Stimulated activated CD4-positive, alpha-beta T cell treated with anti-CD3 and anti-CD28 coated beads, Interleukin-15, amount 100 ng/mL, for 24 hours (primary cell): ENCODE measurements at places on chromosomes 2 and 18.
A peak's percentile ranks its signal among the peaks of the same experiment; 100 is the strongest.

- DNase-seq: no peak
Observed at GRCh38 chr2:101433465-101433864, 41.4 kb downstream of the RFX8 start.

- no peak for DNase-seq
Observed at GRCh38 chr2:7043690-7044089, 126.5 kb downstream of the RNF144A start.

DNA sequence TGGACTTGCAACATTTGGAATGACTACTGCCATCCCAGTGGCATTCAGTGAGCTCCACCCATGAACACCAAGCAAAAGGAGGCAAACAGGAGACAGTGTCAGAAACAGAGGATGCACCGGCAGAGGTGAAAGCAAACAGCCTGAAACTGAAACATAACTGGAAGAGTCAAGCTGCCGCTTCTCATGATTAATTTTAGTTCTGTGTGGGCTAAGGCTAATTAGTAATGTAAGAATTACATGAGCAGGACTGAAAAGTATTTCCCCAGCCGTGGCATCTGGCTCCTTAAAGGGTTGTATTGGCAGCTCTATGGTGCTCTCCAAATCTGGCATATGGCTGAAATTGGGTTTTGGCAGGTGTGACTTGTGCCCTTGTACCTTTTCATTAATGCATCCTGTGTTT lies 1108.1 kb downstream of the TSN start:
- DNase-seq: no peak

DNA sequence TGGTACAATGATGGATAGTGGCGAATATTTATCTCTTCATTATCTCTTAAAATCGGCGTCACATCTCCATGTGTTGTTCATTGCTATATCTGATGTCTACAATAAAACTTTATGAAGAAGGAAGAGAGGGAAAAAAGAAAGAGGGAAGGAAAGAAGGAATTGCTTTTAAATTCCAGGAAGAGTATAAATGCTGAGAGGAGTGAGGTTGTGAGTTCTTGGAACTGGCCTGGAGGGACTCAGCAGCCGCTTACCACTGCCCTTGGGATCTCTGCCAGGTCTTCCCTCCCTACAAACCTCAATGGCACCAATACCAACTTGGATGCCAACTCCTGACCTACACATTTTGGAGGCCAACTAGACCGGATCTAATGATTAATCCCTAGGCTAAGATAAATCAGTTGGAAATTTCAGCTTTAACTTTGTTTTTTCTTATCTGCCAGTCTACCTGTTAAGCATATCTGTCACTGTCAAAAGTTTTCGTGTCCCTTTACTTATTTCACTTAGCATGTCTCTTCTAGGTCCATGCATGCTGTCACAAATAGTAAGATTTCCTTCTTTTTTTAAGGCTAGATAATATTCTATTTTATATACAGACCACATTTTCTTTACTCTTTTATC lies 9.8 kb downstream of the SCN9A start:
- DNase-seq: no peak

GRCh38 chr2:170206246-170206645 lies 28.3 kb downstream of the MYO3B start:
- DNase-seq: no peak

- DNase-seq: no peak
Observed at GRCh38 chr2:223235986-223236385, 184.0 kb downstream of the KCNE4 start.

GRCh38 chr18:64695851-64696553 lies 547.1 kb upstream of the LINC00305 start:
- DNase-seq: no peak

- no peak for DNase-seq
Observed at GRCh38 chr2:70922235-70923234, 13.2 kb upstream of the ATP6V1B1 start.

DNA sequence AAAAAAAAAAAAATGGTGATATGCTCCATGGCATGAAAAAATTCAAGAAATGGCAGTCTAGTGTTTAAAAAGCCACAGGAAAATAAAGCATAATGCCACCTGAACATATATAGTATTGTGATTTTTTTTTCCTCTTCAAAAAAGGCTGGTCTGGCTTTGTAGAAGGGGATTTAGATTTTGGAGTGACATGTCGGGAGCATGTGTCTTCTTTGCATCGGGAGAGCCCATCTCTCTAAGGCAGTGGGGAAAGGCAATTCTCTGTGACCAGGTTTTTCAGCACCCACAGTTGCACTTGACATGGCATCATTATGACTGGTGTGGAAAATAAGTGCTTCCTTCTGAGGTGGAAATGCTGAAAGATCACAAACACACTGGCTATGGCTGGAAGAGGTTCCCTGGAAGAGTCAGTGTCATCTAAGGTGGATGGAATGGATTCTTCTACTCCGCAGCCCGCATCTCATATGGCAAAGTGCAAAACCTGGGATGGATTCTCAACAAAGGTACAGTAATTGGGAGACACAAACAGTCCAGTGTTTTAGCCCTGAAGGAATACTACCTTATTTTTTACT lies 172.5 kb downstream of the AGAP1 start:
- no peak for DNase-seq

DNA sequence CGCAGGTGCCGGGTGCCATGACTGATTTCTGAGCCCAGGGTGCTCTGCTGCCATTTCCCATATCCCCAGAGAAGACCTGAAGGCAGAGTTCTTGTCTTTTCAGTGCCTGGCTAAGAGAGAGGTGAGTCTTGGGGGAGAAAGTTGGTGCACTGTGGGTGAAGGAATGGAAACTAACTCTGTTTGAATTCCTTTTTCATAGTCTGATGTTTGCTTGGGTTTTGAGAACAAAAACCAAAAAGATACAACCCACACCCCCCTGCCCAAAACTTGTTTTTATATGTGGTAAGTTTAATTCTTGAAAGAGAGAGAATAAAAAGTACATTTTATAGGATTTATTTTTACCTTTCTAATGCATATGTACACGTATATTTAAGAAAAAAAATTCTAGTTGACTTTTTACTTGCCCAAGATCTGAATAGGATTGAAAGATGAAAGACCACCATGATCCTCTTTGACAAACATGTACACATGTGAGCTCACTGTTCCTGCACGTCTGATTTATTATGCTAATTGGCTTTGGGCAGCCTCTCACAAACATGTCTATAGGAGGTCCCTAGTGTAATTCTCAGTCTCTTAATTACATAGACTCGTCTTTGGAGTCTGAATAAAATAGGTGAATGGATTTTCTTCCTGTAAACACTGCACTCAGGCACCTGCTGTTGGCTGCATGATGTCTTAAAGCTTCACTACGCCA lies 46.3 kb downstream of the ARL4C start:
- DNase-seq: no peak

GRCh38 chr18:37188016-37188791 lies 359.3 kb downstream of the KIAA1328 start:
- DNase-seq: no peak

DNA sequence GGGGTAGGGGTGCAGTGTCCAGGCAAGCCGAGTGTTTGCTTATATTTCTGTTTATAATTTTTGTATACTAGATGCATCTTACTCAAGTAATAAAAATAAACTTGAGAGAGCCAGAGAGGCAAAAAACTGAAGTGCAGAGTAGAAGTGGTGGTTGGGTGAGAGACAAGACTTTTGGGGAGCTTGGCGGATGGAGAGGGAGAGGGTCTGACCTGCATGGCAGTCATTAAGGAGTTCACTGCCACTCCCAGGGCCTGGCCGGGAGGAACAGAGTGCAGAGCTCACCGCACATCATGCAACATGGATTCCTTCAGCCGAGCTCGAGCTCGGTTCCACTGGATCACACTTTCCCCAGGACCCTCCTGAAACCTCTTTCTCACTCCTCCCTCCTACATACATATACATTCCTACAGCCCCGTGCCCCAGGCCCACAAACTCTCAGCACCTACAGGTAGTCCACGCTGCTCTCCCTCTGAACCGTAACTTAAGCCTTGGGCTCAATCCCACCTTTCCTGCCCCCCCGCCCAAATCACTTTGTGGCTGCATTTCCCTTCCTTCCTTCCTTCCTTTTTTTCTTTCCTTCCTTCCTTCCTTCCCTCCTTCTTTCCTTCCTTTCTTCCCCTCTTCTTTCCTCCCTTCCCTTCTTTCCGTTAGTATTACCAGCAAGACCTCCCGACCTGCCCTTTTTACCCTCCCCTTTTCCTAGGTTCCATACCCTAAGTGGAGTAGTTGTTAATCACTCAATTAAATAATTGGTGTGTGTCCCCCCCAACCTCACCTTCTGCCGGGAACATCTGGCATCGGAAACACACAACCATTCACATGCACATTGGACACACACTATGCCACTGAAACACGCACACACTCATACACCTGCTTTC lies 37.1 kb upstream of the ATP6V1B1 start:
- no peak for DNase-seq

DNA sequence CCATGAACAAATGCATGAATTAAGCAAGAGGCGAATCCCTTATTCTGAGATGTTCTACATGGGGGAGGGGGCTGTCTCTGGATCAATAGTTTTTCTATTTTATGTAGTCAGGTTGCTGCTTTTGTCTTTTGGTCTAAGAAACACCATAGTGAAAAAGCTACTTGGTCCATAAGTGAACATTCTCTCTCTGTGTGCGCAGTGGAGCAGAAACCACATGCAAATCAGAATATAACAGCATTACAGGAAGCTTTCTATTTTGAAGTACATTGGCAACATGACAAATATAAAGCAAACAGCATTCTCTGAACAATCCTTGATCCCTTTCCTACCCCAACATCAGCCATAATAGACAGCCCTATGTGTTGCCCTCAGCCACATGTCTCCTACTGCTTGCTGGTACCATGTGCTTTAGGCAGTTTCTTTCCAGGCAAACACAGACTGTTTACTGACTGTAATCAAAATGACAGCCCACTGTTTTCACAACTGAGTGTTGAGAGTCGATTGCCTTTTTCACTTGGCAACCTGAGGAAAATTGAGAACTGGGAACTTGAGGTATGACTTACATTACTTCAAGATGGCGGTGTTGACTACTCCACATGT lies 10.6 kb downstream of the SCN3A start:
- no peak for DNase-seq

GRCh38 chr2:160087854-160088745 lies 25.7 kb upstream of the PLA2R1 start:
- DNase-seq: no peak

DNA sequence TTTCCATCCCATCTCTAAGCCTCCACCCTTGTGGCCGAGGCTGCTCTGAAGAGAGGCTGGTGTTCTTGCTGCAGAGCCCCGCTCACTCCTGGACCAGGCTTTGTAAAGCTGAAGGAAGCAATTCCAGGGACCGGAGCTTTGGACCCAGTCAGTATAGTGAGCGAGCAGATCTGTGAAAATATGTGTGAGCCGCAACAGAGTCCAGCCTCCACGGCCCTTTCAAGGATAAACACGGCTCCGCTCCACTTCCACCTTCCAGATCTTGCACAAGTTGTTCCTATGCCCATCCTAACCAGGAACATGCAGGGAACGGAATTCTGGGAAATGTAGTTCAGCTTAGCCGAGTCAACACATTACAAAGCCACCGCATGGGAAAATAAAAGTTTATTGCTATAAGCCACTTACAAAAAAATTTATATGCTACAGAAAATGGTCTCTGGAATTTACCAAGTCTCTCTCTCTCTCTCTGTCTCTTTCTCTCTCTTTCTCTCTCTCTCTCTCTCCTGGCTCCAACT lies 151.7 kb upstream of the ZNF521 start:
- DNase-seq: no peak

DNA sequence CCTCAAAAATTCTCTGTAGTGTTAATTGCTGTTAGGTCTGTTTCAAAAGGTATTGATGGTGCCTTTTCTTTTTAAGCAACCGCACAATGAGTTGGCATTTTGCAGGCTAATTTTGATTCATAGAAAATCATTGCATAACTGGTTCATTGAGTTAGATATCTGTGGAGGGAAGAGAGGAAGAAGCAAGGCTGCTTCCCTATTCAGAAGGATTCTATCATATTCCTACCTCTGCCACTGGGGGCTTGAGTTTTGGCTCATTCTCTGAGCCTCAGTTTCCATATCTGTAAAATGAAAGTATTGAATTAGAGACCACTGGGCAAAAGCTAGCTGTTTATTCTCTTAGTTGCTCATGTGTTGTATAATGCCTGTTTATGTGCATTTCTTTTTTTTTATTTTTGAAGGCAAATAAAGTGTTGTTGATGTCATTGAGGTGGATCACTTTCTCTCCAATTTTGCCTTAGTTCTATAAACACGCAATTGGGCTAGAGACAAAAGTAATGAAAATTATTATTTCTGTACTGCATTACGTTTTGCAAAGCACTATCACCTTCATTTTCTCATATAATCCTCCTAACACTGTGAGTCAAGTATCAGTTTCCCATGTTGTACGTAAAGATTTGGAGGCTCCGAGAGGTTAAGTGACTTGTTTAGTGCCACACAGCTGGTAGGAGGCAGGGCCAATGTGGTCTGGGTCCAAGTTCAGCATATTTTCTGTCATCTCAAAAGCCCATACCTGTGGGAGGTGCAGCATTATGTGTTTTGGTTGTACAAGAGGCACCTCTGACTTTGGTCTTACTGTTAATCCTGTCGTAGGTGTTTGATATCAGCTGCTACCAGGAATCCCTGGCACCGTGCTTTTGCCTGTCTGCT lies 5.9 kb downstream of the TRIB2 start:
- DNase-seq: no peak

- no peak for DNase-seq
Observed at GRCh38 chr2:222193328-222193983, 105.3 kb downstream of the PAX3 start.

DNA sequence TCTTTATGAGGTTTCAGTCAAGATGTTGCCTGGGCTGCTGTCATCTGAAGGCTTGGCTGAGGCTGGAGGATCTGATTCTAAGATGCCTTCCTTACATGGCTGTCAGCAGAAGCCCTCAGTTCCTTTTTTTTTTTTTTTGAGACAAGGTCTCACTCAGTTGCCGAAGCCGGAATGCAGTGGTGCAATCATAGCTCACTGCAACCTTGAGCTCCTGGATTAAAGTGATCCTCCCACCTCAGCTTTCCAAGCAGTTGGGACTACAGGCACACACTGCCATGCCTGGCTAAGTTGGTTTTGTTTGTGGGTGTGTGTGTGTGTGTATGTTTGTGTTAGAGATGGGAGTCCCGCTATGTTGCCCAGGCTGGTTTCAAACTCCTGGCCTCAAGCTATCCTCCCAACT lies 13.1 kb upstream of the SLC35F5 start:
- DNase-seq: no peak

- DNase-seq: peak; percentile 82
Observed at GRCh38 chr18:76491473-76491775, 3.6 kb downstream of the ZNF516 start.

DNA sequence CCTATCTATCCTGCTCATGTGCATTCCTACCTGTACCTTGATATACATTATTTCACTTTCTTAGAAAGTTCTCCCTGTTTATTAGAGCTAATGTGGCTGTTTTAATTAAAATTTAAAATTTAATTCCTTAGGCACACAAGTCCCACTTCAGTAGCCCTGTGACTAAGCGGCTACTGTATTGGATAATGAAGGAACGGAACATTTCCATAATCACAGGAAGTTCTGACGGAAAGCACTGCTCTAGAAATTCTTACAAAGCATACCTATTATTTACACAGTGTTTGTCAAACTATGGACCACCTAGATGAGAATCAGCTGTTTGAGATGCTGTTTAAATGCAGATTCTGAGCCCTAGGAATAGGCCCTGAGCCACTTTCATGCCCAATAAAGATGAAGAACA lies 13.2 kb downstream of the GREB1L start:
- no peak for DNase-seq
